ENCODE measurements at places on chromosomes 2 and 18.

DNA sequence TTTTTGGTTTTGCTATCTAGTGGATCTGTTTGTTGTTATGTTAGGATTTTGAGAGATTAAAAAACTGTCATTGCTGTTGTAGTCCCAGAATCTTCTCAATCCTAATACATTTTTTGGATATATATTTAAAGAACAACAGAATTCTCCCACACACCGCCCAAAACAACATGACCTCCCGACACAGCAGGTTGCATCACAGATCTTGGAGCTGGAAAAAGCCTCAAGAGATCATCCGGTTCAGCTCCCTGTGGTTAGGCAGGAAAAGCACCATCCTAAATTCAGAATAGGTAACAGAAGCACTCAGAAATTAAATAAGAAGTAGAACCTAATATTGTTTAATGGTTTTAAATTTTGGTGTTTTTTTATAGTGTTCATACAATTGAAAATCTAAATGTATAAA lies 251.4 kb upstream of the STON1 start:
- no peak for DNase-seq

GRCh38 chr2:108570416-108570815 lies 36.1 kb downstream of the LIMS1 start:
- no peak for DNase-seq

DNA sequence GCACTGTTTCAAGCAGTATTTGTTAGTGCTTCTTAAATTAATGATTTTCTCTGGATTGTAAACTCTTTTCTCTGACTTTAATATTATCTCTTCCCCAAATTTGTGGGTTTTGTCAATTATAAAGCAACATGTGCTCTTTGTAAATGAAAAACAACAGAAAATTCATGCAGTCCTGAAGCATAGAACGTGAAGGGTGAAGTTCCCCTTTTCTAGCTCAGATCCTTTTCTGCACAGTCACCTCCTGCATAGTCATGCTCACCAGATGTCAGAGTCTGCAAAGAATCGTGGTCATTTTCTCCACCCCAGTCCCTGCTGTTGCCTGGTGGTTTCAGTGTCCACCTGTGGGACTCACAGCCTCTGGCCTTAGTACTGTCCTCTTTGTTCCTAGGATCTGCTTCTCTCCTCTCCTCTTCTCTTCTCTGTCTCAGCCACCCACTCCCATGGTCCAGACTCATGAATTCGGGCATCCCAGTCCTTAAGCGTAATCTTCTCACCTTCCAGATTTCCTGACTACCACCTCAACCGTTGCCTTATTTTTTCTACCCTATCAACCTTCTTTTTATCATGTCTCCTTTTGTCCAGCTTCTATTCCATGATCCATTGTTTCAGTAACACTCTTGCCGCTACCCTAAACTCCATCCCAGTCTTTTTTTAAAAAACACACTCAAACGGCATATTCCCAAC lies 229.1 kb downstream of the RTP5 start:
- no peak for DNase-seq

DNA sequence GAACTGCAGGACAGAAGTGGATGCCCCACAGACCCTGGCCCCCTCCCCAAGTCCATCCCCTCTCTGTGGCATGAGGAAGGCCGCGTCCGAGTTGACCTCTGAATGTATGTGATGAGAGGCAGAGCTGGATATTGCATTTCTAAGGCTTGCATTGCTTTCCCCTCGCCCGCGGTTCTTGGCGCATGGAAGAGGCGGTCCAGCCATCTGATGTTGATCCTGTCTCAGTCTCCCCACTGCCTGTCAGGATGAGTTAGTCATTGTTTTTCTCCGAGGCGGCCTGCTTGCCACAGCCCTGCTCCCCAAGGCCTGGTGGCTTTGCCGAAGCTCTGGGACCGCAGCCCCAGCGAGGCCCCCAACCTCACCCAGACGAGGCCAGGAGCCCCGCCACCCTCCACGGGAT lies 88.6 kb downstream of the SMAD7 start:
- no peak for DNase-seq

- no peak for DNase-seq
Measured at GRCh38 chr2:152743002-152743401, 24.6 kb downstream of the ARL6IP6 start.

DNA sequence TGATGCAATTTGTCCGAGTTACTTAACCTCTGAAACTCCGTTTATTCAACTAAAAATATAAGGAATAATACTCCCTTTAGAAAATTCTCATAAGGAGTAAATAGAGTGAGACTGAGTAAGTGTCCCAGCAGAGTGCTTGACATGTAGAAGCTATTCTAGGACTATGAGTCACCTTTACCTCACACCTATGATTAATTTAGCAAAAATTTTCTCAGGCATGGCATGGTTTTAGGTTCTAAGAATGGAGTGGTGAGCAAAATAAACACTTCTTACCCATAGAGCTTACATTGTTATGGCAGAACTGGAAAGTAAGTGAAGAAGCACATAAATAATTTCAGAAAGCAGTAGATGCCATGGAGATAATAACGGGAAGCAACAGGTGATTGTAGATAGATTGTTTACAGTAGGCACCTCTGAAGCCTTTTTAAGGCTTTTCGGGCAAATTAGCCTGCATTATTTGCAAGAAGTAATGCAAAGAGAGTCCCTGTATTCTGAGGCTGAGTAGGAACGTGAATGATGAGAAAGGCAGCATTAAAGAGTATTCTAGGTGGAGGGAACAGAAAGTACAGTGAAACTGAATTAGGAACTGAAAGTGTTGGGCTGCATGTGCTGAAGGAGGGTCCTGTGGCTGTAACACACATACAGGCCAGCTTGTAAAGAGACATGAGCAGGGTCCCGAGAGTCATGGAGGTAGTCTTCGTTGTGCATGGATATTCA lies 209.2 kb downstream of the ZNF407 start:
- no peak for DNase-seq

DNA sequence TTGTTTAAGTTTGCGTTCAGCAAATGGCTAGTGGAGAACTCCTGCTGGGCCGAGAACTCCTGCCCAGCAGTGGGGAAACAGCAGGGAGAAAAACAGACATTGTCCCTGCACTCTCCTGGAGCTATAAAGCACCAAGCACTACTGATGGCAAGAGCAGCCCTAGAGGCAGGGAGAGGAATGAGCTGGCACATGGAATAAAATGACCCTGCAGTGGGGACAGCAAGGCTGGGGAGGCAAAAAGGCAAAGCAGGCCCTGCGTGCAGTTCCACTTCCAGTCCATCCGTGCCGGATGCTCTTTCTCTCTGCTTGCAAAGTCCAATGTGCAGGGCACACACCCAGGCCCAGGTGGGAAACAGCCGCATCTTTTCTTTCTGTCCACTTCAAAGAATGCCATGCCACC lies 415.5 kb downstream of the LRATD1 start:
- no peak for DNase-seq

DNA sequence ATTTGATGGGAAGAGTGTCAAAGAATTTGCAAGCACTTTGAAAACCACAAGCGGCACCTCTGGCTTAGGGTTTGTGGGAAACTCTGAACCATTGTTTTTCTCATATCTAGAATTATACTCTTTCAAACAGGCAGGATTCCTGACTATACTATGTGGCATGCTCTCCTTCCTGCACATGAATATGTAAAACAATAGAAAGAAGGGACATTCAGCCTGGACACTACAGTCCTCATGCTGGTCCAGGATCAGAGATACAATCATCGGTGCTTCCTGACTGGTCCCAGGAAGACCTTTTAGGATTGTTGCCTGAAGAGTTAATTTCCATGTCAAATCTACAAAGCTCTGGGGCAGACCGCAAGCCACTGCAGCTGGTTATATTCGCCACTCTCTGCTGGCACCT lies 55.7 kb upstream of the RASGRP3 start:
- DNase-seq: no peak

- DNase-seq: peak; percentile 81
Measured at GRCh38 chr18:394987-395362, 105.5 kb downstream of the COLEC12 start.

DNA sequence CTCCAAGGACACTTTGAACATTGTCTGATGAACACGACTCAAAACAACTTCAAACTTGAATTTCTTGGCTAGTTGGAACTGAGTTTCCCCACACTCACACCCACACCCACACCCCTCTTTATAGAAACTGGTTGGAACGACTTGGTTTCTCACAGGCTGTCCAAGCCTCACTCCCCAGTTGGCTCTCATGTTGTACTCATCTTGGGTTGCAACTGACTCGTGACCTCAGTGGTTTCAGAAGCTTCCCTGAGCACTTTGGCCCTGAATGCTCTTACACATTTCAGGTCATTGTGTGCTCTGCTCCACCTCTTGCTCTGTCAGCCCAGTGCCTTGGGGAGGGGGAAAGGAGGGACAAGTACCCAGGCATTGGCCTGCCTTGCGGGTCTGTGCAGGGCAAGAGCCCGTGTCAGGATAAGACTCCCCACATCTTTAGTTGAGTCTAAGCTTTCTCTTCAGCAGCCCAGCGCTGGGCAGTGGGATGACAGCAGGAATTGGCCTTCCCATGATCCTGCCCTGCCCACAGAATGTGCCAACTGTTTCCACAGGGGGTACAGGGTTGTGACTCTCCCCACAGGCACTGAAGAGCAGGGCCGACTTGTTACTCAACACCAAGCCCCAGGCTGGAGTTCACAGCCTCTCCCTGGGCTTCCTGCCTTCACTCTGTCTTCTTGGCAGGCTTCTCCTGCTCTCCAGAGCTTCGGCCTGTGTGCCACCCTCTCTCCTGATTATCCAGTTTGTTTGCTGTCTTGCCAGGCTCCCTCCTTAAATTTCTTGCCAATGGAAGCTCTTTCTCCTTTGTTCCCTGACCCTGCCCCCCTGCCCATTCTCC lies 104.6 kb downstream of the RTN4 start:
- no peak for DNase-seq

GRCh38 chr2:10527585-10527984 lies 79.5 kb upstream of the ODC1 start:
- DNase-seq: no peak

DNA sequence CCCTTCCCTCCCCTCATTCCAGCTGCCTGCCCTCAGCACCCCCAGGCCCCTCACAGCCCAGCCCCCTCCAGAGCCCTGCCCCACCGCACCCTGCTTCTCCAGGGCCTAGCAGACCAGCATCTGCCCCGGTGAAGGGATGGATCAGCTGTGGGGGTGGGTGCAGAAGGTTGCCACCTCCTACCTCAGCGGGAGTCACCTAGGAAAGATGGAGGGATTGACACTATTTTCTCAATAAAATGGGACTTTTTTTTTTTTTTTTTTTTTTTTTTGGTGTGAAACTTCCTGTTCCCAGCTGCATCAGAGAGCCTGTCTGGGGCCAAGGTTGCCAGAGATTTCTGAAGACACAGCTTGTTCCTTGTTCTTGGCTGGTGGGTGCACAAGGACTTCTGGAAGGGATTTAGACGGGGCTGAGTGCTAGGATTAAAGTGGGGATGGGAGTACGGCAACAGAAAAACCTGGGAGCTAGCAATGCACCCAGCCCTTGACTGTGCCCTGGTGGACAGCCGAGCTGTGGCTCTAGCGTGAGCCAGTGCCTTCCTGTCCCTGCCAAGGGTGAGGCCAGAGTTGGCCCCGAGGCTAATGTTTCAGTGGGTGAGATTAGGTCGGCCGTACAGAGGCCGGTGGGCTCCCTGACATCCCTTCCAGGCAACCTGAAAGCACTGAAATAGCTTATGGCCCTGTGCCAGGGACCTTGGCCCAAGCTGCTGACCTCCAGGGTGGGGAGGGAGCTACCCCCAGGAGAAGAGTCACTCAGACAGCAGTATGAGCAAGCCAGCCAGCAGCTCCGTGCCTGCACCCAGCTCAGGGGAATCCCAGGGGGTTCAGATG lies 4.6 kb downstream of the B3GNT7 start:
- peak; percentile 51 for DNase-seq

DNA sequence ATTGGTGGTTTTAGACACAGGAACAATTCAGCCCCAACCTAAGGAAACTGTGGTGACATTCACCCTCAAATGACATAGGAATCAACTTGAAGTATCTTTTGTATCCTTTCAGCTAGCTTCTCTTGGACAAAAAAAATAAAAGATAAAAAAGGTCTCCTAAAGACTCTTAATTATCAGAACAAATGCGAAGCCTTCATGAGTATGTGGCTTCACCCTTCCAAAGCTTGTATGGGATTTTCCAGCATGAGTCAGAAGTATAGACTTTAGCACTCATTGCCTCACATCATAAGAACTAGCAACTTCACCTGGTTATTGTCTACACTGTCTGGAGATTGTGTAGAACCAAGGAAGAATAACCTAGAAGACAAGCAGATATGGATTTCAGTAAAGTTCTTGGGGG lies 135.4 kb downstream of the LAMA3 start:
- no peak for DNase-seq

DNA sequence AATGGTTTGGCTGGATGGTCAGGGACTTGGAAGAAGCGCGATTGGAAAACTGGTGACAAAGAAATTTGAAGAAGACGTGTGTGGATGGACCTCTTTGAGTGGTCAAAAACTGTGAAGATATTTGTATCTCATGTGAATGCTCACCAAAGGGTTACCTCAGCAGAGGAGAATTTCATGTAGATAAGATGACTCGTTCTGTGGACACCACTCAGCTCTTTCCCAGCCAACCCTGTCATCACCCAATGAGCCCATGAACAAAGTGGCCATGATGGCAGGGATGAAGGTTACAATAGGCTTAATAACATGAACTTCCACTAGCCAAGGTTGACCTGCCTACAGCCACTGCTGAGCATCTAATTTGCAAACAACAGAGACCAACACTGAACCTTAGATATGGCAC lies 248.3 kb downstream of the KCNE4 start:
- DNase-seq: no peak

- DNase-seq: peak; percentile 53
Measured at GRCh38 chr18:48613589-48614404, 75.0 kb downstream of the CTIF start.

- DNase-seq: no peak
Measured at GRCh38 chr2:15731213-15731888, 139.7 kb downstream of the DDX1 start.

DNA sequence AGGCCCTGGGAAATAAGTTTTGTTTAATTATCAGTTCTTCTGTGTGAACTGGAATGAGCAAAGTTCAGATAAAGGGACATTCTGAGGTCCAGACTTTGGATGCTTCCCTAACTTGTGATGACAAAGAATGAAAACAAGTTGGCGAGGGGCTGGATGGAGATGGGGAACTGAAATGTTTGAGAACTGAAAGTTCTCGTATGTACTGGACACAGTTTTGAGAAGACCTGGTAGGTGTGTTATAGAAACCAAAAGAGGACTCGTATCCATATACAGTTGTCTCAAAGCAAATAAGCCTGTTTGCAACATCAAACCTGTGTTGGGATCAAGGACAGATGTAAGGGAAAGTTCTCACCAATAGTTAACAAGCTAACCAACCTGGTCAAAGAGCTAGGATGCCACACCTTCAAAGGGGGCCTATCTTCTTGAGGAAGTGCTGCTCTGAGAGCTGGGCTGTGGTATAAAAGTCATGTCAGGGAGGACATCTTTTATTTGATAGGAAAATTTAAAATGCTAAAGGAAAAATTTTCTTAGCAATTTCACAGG lies at the start of gene UPP2:
UPP2 (plus strand) TSS at position 493 of the 543 bp plus-strand sequence. CDS start 188 bp downstream, outside the sequence.
- no peak for DNase-seq

- DNase-seq: no peak
Measured at GRCh38 chr18:68676913-68677312, 38.0 kb downstream of the TMX3 start.
